ENCODE measurements at places on chromosomes 1 and 21.

GRCh38 chr1:246651012-246651695, 73.1 kb upstream of the SCCPDH start:
- no peak for DNase-seq

DNA sequence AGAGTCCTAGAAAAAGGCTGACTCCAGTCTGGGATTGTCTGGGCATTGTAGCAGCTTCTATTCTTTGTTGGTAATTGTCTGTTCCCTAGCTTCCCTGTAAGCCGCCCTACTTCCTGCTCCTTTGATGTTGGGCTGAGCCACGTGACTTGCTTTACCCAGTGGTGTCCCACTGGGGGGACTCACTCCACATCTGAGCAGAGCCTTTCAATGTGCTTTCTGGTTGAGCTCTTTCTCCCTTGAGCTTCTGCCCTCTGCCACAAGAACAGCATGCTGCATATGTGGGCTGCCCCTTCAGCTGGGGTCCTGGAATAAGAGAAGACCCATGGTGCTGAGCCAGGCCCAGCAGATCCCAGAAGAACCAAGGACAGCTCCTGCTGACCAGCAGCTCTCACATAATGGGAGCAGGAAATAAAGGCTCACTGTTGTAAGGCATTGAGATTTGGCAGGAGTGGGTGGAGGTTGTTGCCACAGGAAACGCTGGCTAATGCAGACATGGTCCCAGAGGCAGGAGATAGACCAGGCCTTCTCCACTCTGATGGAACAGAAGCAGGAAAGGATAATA, 276.3 kb upstream of the GJB5 start:
- DNase-seq, result no peak

GRCh38 chr1:173506437-173506836, 29.3 kb downstream of the PRDX6 start:
- no peak for DNase-seq

DNA sequence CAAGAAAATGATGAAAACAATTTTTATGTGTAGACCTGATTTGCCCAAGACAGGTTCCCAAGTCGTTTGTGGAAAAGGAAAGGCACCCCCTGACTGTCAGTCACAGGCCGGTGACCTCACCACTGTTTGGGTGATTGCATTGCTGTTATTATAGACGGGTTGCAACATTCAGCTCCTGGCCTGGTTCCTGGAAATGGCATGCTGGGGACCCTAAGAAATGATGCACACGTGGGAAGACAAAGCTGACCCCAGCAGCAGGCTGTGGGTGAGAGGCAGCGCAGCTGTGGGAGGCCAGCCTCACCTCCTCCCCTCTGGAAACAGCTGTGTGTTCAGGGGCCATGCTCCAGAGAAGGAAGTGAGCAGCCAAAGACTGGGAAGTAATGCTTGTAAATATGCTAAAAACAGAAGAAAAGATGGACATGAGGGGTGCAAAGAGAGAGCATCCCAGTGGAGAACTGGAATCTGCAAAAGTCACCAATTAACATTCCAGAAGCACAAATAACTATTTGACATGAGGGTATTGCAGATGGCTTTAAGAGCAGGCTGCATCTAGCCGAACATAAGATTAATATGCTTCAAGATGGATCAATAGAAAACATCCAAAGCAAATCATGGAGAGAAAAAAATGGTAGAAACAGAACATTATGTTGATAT, 23.4 kb upstream of the ABCG1 start:
- DNase-seq, result no peak

GRCh38 chr1:205597691-205598314, 34.0 kb downstream of the ELK4 start:
- no peak for DNase-seq

DNA sequence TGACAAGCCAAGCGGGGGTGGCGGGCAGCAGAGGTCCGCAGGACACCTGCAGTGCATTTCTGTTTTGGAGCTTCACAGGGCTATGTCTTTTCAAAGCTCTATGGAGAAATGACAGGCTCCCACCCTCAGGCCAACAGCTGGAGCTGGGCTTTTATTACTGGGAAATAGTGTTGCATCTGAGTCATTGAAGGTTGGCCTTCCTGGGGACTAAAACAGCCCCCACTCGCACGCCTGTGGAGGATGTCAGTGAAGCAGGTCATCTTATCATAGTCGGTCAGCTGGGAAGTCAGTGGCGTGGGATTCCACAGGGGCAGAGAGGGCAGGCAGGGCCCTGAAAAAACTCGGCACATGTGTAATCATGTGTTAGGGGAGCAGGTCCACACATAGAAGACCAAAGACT, 55.3 kb downstream of the NTPCR start:
- DNase-seq, result no peak

GRCh38 chr1:8665833-8666232, 151.6 kb downstream of the RERE start:
- no peak for DNase-seq

DNA sequence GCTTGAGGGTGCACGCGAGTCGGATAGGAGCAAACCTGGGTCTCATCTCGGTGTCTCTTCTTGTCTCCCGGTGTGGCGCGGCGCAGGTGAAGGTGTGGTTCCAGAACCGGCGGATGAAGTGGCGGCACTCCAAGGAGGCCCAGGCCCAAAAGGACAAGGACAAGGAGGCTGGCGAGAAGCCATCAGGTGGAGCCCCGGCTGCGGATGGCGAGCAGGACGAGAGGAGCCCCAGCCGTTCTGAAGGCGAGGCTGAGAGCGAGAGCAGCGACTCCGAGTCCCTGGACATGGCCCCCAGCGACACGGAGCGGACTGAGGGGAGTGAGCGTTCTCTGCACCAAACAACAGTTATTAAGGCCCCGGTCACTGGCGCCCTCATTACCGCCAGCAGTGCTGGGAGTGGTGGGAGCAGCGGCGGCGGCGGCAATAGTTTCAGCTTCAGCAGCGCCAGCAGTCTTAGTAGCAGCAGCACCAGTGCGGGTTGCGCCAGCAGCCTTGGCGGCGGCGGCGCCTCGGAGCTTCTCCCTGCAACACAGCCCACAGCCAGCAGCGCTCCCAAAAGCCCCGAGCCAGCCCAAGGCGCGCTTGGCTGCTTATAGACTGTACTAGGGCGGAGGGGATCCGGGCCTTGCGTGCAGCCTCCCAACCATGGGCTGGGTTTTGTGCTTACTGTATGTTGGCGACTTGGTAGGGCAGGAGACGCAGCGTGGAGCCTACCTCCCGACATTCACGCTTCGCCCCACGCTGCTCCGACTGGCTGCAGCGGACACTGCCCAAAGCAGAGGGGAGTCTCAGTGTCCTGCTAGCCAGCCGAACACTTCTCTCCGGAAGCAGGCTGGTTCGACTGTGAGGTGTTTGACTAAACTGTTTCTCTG, 5.1 kb downstream of the HLX start:
- DNase-seq, result no peak

DNA sequence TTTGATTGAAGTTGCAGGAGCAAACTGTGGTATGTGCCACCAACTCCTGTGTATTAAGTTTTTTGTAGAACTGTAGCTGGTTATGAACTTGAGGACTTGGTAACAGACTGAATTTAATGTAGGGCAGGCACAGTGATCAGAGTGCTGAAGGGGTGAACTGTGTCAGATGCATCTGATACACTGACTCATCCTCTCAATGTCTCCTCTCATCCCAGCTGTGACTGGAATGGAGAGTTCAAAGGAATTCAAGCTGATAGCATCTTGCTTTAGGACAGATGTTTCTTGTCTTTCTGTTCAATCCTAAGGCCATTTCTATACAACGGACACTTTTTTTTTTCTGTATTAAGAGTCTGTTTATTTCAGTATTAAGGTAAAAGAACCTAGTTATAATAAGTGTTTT, 25.0 kb upstream of the GBP1 start:
- DNase-seq, result no peak

GRCh38 chr1:153058154-153058553, 842 bp upstream of the SPRR2A start:
- no peak for DNase-seq

DNA sequence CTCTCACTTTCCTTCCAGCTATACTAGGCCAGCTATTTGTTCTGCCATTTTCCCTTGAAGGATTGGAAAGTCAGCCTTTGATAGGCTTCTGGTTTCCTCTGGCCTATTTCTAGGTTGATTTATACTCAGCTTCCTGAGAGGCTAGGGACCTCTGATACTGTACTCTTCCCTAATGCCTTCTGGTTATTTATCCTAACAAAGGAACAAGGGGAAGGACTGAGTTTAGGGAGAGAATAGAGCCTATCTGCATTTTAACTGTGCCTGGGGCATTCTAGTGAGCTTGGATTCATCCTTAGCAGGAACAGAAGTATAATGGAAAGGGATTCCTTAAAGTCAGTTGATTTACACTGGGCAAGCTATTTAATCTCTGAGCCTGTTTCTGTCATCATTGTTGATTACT, 11.8 kb upstream of the TMEM39B start:
- no peak for DNase-seq

- no peak for DNase-seq
Measured at GRCh38 chr1:37741130-37741529, 23.8 kb downstream of the EPHA10 start.

- no peak for DNase-seq
Measured at GRCh38 chr1:166350490-166350889, 183.7 kb upstream of the FAM78B start.

DNA sequence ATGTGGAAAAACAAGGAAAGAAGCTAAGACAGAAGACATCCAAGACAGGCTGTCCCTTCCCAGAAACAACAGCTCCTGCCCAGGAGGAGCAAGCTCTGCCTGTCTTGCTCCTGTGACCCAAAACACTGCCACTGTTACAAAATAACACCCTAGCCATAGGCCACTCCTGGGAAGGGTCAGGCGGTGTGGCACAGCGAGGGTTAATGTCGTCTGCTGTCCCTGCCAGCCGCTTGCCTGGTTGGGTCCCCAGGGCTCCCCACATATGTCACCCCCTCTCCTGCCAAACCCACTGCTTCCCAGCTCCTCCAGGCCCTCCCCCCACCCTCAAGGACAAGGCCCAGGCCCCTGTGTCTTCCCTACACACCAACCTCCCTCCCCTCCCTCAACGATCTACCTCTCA, 3.9 kb upstream of the NHLH1 start:
- DNase-seq, result no peak

DNA sequence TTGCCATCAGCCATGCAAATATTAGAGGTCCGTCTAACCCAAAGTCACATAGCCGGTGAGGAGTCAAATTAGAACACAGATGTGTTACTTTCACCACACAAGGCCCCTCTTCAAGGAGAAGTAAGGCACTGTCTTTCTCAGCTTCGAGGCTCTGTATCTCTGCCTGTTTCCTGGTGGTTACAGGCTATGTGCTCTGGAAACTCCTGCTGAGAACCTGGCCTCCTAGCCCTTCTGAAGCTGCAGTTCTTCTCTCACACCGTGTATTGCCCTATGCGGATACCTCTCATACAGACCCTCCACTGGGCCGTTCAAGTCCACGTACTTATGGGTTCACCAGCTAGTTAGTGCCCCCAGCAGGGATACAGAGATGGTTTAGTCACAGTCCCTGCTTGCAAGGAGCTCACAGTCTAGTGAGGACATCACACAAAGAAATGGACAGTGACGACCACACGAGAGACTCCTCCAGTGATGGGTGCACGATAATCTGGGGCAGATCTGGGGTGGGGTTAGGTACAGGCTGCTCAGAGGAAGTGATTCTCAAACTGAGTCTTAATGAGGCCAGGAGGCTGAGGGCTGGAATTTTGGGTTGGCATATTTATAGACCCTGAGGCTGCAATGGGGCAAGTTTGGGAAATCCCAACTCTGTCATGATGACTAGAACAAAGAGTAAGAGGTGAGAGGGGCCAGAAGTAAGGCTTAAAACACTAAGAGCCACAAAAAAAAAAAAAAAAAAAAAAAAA, 22.8 kb upstream of the ELOA start:
- no peak for DNase-seq

GRCh38 chr1:204480515-204480914, 14.1 kb downstream of the PIK3C2B start:
- no peak for DNase-seq

- DNase-seq, result no peak
Measured at GRCh38 chr21:31730712-31731055, 1.2 kb downstream of the SCAF4 start.

- DNase-seq, result no peak
Measured at GRCh38 chr1:47233186-47233585, 1.2 kb upstream of the TAL1 start.

- no peak for DNase-seq
Measured at GRCh38 chr1:32757213-32757895, 54.8 kb upstream of the SYNC start.

Measured in natural killer cell (primary cell).